ENCODE measurements at places on chromosomes 1 and 21.

DNA sequence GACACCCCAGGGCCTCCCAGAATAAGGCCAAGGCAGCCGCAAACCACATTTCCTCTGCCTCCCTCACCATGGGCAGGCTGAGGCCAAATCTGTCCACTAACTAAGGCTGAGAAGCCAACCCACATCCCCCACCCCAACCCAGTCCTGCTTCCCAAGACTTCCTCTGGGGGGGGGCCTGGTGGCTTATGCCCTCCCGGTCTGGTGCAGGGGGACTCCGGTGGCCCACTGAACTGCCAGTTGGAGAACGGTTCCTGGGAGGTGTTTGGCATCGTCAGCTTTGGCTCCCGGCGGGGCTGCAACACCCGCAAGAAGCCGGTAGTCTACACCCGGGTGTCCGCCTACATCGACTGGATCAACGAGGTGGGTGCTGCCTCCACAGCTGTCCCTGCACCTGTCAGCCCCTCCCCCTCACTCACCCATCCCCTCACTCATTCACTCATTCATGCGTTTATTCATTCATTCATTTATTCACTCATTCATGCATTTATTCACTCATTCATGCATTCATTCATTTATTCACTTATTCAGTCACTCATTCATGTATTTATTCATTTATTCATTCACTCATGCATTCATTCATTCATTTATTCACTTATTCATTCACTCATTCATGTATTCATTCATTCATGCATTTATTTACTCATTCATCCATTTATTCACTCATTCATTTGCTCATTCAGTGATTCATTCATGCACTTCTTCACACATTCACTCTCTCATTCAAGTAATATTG, 7.3 kb downstream of the CTRC start:
- no peak for DNase-seq

DNA sequence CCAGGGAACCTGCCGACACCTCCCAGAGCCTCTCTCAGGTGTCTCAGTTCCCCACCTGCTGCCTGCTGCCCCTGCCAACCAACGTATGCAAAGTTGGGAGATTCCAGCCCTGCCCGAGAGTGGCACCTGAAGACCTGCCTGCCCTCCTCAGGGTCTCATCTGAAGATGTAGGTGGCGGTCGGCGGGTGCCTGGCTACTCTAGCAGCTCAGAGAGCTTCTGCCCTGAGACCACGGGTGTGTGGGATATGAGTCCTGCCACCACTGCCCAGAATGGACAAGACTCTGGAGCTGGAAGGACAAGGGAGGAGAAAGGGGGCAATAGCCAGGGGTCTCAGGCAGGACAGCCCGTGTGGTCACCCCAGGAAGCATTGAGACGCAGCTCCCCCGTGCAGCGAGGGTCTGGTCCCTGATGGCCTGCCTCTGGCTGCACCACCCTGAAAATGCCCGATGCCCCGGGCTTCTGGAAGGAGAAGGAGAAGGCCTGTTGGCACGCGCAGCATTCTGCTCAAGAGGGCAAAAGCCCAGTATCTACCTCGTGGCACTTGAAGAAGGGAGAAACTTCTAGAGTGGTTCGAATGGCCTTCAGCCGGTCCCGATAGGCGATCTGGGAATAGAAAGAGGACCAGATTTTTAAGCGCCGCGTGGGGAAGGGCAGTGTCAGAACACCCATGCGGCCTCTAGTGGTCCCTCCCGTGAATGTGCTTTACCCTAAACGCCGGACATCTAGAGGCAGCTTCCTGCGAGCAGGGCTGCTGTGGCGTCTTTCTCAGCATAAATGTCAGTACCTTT, 88.8 kb downstream of the STUM start:
- DNase-seq, result no peak

GRCh38 chr1:41437011-41437355, 47.5 kb downstream of the EDN2 start:
- DNase-seq, result no peak

DNA sequence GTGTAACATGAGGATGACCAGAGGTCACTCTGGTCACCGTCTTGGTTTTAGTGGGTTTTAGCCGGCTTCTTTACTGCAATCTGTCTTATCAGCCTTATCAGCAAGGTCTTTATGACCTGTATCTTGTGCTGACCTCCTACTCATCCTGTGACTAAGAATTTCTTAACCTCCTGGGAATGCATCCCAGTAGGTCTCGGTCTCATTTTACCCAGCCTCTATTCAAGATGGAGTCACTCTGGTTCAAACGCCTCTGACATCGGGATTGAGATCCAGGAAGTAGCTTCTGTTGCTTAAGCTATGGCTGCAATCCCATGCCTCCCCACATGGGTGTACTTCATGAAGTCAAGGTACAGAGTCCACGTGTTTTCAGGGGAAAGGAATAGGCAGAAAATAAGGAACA, 19.9 kb downstream of the FMN2 start:
- no peak for DNase-seq

DNA sequence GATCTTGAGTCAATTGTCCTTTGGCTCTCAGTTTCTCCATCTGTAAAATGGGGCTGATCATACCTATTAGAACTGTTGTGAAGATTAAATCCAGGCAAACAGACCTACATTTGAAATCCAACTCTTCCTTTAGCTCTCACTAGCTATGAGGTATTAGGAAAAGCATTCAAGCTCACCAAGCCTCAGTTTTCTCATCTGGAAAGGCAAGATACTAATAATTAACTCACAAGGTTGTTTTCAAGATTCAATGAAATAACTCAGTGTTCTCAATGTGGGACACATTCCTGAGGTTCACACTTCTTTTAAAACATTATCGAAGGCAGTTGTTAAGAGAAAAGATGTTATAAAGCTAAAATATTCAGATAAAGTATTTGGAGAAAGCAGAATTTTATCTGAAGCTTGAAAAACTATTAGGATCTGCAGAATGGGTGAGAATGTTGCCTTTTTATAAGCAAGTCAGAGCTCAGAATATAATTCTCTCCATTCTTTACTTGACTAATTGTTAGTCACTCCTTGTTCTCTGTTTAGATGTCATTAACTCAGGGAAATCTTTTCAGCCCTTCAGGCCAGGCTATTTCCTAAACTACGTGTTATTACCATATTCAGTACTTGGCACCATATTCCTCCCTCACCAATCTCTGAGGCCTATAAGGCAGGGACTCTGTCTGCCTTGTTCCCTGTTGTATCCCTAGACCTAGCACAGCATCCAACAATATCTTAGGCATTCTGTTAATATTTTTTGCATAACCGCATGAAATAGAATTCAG, 72.0 kb upstream of the VAV3 start:
- DNase-seq, result no peak

DNA sequence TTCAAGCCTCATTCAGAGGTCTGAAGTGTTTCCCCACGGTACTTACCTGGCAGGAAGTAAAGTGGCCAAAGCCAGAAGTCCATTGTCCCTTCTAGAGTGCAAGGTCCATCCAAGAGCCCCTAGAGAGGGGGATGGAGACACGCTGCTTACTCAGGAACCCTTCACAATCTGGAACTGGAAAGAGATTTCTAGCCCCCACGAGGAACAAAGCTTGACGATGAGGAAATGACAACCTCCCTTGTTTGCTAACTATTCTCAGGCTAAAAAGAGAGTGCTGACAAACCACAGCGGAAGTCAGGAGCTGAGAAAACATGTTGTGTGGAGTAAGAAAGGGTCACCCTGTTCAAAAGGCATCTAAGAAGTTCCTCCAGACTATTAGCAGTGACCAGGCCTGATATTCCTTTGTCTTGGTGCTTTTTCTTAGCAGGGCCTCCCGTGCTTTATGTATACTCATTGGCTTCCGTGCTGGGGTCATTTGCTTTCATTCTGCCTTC, at the start of gene FCMR:
Gene FCMR, minus strand, starts transcription at position 170 of the 494 bp plus-strand sequence. Its CDS starts 87 bp downstream, at position 83.
- DNase-seq, result no peak

GRCh38 chr1:29628190-29628589, 391.9 kb downstream of the PTPRU start:
- DNase-seq, result no peak

DNA sequence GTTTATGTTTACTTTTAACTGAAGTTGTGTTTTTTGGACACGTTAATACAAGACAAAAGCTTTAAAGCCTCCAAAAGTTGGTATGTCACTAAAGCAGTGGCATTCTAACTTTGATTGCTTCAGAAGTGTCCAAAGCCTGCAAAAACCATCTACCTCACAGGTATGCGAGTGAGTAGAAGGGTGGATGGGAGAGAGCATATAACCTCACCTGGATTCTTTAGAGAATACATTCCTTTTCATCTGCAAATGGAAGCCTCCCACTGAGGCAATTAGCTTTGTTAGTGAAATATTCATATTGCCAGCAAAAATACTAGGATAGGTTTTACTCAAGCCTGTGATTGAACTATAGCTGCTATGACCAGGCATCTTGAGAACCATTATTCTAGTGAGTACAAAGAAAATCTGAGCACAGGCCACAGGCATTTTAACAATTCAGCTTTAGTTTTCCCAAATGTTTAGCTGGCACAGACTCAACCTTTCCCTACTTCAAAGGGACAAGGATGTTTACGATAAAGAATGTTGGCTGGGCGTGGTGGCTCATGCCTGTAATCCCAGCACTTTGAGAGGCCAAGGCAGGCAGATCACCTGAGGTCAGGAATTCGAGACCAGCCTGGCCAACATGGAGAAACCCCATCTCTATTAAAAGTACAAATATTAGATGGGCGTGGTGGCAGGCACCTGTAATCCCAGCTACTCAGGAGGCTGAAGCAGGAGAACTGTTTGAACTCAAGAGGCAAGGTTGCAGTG, 39.7 kb downstream of the MAP3K21 start:
- DNase-seq, result no peak

DNA sequence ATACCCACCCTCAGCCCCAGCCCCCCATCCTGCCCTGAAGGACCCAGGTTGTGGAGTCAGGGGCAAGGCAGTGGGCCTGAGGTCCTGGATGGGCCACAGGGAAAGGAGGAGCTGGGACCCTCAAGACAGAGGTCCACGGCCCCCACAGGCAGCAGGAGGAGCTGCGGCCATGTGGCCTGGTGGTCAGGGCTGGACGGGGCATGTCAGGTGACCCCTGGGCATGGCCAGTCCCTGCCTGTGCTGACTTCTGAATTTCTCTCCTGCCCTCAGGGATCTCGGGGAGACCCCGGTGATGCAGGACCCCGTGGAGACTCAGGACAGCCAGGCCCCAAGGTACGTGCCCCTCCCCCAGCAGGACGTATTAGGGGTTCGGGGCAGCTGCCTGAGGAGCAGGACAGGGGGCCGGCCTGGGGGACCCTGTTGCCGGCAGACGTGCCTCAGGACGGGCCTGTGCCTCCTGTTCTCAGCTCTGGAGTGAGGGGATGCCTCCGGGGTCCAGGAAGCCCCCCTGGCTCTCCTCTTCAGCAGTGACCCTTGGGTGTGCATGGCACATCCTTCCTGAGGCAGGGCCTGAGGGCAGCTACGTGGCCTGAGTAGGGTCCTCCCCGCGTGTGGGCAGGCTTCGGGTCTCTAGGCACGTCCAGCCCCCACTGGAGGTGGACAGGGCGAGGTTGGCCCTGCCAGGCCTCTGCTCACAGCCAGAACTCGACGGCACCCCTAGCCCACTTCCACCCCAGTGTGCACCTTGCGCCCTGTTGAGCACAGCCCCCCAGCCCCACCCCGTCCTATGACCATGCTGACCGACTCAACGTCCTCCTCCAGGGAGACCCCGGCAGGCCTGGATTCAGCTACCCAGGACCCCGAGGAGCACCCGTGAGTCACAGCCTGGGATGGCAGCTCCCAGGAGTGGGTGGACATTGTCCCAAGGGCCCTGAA, 23.6 kb downstream of the COL6A2 start:
- no peak for DNase-seq

GRCh38 chr1:43586136-43586731, 55.6 kb downstream of the PTPRF start:
- no peak for DNase-seq

DNA sequence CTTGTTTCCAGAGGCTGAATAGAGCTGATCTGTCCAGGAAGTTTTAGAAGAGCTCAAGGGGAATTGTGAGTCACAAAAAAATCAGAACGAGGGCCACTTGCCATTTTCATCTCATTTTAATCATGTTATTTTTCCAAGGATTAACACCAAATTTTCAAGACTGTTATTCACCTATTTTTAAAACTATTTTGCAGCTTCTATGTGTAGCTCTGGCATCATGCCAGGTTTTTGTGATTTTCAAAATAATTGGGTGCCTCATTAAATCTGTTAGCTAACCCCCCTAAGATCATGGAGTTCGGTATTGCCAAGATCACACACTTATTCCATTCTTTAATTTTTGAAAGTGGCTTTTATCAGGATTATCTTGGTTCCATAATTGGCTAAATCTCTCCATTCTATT, 90.9 kb downstream of the RGS7 start:
- no peak for DNase-seq

GRCh38 chr1:225329041-225329440, 98.8 kb downstream of the LBR start:
- DNase-seq, result no peak

DNA sequence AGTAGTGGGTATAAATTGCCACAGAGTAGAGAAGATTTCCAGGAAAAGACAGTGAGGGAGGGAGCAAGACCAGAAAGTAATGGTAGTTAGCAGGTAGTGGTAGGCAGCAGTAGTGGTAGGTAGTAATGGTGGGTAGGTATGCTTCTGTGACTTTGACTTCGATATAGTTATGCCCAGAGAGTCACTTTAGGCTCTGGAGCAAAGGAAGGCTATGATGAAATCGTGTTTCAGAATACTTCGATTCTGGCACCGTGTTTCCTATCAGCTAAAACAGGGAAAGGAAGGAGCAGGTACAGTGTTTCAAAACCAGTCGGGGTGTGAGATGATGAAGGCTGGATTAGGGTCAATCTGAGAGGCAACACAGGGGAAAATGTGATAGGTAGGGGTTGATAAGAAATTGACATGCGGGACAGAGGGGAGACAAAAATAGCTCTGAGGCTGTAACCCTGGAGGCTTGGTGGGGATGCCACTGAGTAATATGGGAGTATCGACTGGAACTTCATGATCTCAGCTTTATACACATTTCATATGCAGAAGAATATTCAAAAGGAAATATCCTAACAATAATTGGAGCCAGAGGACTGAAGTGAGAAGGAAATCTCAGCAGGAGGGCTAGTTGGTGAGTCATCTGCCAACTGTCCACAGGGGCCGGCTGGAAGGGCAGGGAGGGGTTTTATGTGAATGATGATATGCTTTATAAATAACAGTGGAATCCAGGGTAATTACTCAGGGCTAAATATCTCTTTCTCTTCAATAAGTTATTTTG, 25.2 kb upstream of the TRIM45 start:
- no peak for DNase-seq

DNA sequence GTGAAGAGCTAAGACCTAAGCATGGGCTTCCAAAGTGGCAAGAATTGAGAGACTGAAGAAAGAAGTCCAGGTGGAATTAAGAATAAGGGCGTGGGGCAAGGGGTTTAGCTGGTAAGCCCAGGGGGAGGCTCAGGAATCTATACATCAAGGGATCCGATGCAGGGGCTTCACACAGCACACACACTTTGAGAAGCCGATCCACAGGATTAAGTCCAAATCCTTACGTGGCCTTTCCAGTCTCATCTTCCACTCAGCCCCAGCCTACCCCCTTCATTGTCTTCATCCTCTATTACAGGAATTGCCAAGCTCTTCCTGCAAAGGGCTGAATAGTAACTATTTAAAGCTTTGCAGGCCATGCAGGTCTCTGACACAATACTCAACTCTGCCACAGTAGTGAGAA, 101.3 kb downstream of the TGFBR3 start:
- no peak for DNase-seq

Measured in activated CD4-positive, alpha-beta T cell treated with anti-CD3 and anti-CD28 coated beads, Interleukin-2, amount 50 U/mL, for 48 hours (primary cell).